Stimulated activated CD4-positive, alpha-beta T cell treated with anti-CD3 and anti-CD28 coated beads, Interleukin-15, amount 100 ng/mL, for 1 hour (primary cell): ENCODE measurements at places on chromosomes 3 and 15.

DNA sequence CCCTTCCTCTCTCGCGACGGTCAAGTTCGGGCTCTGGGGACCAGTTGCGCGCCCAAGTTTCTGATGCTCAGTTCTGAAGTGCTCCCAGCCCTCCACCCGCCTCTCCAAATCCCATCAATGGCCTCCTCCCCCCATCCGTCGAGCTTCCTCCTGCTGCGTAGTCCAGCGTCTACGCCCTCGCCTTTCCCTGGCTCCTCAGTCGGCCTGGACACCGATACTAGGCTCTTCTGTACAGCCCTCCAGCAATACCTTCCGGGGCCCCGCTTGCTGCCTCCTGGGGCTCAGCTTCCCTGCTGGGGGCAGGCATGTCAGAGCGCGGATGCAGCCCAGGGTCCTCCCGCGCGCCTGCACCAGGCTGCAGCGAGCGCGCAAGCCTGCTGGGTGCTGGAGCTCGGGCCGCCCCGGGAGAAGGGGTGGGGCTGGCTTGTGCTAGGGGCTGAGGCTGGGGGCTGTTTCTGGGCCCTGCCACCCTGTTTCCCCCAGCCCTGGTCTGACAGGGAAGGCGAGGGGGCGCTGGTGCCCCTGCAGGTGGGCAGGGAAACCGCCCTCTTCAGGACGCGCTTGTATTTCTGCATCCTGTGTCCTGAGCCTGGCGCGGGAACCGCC is 353.3 kb upstream of the SUCLG2 start:
- no peak for DNase-seq

DNA sequence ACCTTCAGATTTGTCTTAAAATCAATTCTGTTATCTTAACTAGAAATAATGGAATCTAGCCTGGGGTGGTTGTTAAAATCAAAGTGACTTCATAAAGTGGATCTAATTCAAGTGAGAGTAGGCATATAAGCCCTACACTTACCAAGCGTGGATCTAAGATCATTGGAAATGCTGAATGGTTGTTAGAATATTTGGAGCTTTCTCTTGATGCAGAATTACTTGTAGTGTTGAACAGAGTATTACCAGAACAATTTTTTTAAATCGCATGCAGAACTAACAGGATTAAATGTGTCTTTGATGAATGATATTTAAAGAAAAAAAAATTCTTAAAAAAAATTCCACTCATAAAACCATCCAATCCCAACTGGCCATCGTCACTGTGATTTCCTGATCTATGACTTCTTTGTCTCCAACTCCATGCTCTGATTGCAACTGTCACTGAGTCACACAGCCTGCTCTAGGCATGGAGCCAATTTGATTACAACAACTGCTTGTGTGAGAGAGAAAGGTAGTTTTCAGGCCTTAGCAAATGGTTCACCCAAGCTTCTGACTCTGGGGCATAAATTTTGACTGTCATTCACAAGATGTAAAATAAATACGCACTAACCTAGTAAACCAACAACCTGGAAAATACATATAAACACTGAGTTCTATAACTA is 25.9 kb upstream of the SPRED1 start:
- DNase-seq = no peak

DNA sequence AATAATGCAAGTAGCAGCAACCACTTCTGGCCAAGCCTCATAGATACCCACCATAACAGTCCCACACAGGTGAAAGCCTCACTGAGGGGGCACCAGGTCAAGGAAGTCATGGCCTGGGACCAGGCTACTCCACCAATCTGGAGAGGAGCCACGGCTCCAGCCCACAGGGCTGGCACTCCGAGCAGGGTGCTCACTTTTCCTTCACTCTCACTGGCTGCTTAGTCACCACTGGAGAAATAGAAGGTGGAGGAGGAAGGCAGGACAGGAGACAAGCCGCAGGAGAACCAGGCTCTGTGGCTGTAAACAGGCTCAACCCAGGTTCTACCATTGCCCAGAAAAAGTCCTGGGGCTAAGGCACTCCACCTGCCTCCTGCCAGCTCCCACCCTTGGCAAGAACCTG is 1.2 kb downstream of the USP19 start:
- DNase-seq = no peak

DNA sequence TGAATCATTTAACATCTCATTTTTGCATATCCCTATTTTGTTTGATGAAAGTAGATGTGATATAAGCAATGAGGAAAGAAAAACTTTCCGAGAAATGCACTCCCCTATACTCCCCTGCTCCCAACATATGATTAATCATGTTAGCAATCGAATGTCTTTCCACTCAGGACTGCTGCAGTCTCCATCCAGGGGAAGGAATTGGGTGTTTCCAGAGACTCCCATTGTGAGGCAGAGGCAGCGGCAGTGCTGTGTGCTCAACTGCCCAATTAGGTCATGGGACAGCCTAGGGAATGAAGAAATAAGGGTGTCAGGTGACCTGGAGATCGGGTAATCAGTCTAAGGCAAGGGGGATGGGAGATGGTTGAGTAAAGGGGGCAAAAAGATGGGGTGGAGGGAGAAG is 268.6 kb upstream of the MEIS2 start:
- no peak for DNase-seq

GRCh38 chr3:45623393-45623792 is 28.8 kb downstream of the LIMD1 start:
- DNase-seq = no peak

- no peak for DNase-seq
These were observed 7.3 kb upstream of the SNRK start for GRCh38 chr3:43279082-43279481.

GRCh38 chr3:195066441-195066841 is 204.5 kb downstream of the XXYLT1 start:
- no peak for DNase-seq
